ENCODE measurements at places on chromosomes 5 and 9.
A peak's percentile ranks its signal among the peaks of the same experiment; 100 is the strongest.

- no peak for DNase-seq
These were observed 75.4 kb downstream of the MRPL36 start for GRCh38 chr5:1723957-1724821.

DNA sequence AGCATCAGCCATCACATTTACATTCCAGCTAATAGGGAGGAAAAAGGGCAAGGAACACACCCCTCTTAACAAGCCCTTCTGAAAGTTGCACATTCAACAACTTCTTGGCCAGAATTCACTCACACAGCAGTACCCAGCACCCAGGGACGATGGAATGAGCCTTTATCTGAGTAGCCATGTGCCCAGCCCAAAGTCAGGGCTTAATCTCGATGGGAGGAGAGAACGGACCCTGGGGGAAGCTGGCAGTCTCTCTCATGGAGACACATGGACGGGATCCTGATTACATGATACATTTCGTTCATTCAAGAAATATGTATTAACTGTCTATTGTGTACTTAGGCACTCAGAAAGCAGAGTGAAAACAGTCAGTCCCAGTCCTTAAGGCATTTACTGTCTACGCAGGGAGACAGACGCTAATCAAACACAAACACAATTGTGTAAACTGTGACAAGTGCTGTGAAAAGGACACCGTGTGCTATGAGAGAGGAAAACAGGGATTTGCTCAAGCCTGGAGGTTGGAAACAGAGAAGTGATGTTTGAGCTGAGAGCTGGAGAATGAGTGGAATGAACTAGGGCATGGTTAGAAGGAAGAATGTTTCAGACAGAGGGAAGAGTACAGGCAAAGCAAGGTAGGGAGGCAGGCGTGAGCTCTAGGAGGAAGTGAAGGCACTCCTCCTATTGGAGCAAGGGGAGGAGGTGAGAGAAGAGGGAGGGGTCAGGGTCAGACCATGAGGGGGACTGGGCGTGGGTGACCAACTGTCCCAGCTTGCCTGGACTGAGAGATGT lies 7.4 kb downstream of the OTULINL start:
- DNase-seq = no peak

DNA sequence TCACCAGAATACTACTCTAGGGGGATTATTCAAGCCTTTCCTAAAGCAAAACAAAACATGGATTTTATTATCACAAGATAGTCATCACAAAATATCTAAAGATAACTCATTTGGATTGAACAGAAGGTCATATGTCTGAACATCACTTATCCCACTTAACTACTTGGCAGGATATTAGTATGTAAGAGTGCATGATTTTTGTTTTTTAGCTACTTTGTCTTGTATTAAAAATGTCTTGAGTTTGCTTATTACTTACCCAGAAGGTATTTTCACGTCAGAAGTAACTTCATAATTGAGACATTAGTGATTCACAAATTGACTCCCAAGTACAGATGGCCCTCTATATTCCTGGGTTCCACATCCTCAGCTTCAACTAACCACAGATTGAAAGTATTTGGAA lies 113.8 kb downstream of the TLE4 start:
- peak; percentile 26 for DNase-seq

DNA sequence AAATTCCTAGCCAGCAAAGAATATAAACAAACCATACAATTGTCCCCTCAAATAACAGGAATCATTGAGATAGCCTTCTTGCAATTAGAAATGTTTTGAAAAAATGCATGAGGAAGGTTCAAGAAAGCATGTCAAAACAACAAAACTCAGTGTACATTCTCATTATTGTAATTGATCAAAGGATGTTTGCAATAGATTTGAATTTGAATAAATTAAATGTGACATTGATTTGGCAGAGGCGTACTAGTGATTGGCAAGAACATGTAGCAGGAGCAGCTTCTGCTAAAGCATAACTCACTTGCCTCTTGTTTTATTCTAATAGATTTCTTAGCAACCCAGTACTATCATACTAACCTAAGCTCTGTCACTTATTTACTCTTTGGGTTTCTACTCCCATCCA lies 19.9 kb downstream of the SMIM15 start:
- no peak for DNase-seq

GRCh38 chr9:85182383-85182782 lies 512.9 kb downstream of the NTRK2 start:
- DNase-seq = no peak

All from AG08395 (cell line).